SK-N-DZ (cell line): ENCODE measurements at places on chromosomes 3 and 15.

- no peak for DNase-seq
These were observed 126.0 kb downstream of the MYLK start for GRCh38 chr3:123758081-123758564.

- DNase-seq, result no peak
These were observed 64.3 kb downstream of the RYK start for GRCh38 chr3:134186391-134186790.

DNA sequence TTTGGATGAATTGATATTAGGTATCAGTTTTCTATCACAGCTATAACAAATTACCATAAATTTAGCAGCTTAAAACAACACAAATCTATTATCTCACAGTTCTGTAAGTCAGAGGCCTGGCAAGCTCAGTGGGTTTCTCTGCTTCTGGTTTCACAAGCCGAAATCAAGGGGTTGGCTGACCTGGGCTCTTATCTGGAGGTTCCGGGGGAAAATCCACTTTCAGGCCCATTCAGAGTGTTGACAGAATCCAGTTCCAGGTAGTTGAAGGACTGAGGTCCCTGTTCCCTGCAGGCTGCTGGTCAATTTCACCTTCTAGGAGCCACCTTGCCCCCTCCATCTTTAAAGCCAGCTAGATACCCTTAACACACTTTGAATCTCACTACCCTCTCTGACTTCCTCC, 11.1 kb upstream of the HHATL start:
- DNase-seq, result no peak

- no peak for DNase-seq
These were observed 45.7 kb upstream of the MYZAP start for GRCh38 chr15:57545995-57546394.

DNA sequence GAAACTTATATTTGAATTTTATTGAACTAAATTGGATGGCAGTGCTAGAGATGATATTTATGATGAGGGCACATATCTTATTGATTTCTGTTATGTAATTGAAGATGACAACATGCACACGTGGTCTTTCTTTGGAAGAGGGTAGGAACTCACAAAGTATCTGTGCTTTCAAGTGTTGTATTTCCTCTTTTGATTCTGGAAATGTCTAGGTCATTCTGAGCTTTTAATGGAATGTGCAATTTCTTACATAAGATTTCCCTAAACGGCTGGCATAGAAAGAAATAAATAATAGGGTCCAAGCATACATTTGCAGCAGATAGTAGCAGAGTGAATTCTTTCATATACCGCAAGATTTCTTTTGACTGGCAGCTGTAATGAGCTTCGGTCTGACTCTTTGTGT, 10.1 kb upstream of the GPR171 start:
- no peak for DNase-seq

DNA sequence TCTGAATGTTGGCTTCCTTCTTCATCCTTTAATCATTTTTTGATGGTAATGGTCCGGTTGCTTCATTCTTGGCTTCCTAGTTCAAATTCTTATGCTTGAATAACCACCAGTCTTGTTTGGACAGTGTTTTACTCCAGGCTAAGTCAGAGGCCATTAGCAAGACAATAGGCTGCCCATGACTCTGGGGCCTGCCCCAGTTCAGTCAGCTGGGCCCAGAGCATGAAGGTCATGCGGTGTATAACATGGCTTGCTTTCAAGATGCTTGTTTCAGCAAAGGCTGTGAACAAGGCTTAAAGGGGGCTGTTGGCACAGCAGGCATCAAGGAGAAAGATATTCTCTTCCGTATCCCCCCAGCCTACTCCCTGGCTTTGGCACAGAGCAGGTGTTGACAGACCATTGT, 13.7 kb downstream of the TM4SF18 start:
- no peak for DNase-seq

DNA sequence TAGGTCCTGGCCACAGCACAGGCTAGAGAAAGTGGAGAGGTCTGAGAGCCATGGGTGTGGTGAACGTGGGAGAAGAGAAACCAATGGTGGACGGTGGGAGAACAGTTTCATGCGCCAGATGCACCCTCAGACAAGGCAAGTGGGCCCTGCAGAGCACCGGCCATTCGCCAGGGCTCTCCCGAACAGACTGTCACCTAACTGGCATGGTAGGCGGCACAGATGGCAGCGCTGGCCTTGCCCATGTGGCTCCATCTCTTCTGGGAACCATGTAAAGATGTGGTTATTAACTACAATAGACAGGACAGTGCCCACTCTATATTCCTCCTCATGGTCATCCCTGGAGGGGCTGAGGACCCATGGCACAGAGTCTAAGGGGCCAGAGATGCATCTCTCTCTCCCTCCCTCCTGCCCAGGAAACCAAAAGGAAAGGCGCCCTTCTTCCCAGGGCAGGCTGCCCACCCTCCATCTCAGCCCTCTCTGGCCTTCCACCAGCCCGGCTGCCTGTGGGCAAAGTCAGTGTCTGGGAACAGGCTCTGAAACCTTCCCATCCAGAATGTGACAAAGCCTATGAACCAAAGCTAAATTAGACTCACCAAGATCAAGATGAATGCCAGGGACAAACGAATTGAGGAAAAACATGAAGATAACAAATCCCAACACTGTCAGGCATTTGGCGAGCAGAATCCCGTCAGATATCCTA, 147.8 kb downstream of the OCA2 start:
- no peak for DNase-seq

GRCh38 chr15:60371175-60372051, 26.4 kb downstream of the ANXA2 start:
- DNase-seq, result no peak

- DNase-seq, result no peak
These were observed 17.7 kb upstream of the ZBBX start for GRCh38 chr3:167397826-167398225.

DNA sequence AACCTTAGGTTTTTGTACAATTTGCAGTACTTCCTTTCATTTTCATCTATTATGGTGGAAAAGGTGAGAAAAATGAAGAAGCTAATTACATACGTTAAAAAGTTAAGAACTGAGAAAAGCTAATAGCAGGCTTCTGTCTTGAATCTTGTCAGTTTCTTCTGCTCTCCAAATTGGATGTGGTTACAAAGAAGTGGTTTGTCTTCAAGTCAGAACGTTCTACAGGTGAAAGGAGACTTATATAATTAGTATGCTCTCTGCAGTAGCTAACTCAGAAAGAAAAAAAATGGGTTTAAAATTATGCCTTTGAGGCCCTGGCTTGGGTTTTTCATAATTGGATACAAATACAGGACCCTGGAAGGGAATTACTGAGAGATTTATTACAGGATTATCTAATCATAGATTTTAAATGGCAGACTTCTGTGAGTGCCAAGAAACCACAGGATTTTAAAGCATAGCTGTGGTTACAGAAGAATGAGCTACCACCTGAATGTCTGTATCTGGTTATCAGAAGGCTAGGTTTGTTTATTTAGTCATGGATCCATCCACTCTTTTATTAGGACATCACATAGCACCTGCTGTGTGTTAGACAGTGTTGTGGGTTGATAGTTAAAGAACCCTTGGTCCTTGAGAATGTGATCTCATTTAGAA, 528.1 kb upstream of the MCTP2 start:
- no peak for DNase-seq

DNA sequence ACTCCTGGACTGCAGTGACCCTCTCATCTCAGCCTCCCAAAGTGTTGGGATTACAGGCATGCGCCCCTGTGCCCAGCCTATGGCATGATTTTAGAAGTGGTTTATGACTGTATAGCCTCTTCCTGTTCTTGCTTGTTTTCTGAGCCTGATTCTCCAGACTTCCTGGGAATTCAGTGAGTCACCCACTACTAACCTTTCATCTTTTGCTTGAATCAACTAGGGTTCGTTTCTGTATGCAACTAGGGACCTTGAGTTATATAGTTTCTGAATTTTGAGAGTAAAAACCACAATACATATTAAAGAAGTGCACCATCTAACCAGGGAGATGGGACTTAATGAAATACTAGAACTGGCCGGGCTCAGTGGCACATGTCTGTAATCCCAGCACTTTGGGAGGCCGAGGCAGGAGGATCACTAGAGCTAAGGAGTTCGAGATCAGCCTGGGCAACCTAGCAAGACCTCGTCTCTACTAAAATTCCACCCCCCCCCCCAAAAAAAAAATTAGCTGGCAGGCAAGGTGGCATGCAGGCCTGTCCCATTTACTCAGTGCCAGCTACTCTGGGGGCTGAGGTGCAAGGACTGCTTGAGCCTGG, 76.0 kb downstream of the ZNF609 start:
- no peak for DNase-seq

GRCh38 chr3:41507336-41508062, 308.2 kb downstream of the CTNNB1 start:
- DNase-seq, result no peak

- no peak for DNase-seq
These were observed 35.0 kb downstream of the ALCAM start for GRCh38 chr3:105401691-105402149.

GRCh38 chr3:35201211-35201610, 438.1 kb upstream of the ARPP21 start:
- no peak for DNase-seq

- no peak for DNase-seq
These were observed 111.8 kb downstream of the TUSC7 start for GRCh38 chr3:116821371-116821770.

DNA sequence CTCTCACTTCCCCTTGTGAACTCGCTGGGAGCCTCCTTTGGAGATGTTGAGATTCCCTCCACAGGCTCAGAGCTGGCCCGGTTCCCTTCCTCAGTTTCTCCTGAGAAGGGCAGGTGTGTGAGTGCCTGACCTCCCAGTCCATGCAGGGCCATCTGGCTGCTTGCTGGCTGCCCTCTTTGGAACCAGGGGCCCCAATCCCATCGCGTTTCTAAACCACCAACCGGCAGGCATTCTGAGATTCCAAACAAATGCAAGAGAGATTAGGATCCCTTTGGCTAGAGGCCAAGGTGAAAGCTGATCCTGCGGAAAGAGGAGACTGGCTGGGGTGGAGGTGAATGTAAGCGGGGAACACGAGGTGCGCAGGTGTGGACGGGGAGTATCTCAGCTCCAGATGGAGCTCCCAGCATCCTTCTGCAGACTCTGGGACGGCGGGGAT, 2.9 kb upstream of the PRRT3 start:
- DNase-seq, result peak; percentile 80
